ENCODE measurements at places on chromosomes 5 and 9.

DNA sequence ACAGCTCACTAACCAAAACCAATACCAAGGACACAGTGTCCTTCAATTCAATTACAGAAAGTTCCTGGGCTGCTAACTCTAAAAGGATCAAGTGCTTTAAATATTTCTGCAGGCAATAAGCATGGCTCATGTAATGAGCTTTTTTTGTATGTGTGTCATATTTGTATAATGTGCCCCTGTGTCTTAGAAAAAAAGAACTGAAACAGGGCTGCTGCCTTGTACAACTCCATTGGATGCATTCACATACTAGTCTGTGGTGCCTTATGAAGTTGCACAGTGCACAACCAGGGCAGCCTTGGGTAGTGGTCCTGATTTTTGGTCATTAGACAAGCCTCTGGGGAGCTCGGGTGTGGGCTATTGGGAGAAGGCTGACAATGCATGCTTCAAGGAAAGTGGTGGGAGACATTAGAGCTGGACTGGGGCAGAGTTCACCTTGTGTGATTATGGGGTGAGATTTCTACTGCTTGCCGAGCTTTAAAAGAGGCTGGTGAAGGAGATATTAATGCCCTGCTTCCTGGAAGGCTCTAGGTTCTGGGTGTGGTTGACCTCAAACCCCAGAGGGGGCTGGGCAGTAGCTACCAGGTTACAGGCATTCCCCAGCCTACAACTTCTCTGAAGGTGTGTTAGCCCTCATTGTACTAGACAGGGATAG, 3.6 kb upstream of the CPEB4 start:
- DNase-seq = peak; percentile 52

DNA sequence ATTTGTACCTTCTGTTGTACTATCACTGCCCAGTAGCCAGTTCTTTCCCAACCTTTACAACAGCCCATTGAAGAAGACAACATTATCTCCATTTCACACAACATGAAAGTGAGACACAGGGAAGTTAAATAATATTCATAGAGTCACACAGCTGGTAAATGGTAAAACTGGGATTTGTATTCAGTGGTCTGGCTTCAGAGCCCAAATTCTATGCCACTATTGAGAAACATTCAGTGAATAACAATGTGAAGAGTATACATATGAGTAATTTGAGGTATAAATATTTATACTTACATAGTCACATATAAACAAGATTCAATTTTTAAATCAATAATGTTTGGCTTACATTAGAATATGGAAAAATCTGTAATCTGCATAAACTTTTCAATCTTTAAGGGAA, 13.8 kb downstream of the SMIM15 start:
- DNase-seq = no peak

DNA sequence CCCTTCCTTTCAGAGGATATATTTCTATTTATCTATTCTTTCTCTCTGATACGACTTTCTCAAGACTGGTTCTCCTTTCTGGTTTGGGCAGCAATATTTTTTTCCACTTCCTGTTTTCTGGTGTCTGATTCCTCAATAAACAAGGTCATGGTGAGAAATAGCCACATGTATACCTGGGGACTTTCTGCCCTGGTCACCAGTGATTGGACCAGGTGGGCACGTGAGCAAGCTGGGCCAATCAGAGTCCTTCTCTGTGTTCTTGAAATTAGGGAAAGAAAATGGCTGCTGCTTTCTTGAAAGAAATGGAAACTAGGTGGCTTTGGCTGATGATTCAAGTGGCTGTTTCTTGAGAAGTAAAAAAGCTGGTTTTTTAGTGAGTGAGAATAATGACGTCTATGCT, 18.4 kb upstream of the GSN start:
- DNase-seq = no peak

- DNase-seq = no peak
These were observed 133.7 kb downstream of the NMUR2 start for GRCh38 chr5:152271420-152271819.

DNA sequence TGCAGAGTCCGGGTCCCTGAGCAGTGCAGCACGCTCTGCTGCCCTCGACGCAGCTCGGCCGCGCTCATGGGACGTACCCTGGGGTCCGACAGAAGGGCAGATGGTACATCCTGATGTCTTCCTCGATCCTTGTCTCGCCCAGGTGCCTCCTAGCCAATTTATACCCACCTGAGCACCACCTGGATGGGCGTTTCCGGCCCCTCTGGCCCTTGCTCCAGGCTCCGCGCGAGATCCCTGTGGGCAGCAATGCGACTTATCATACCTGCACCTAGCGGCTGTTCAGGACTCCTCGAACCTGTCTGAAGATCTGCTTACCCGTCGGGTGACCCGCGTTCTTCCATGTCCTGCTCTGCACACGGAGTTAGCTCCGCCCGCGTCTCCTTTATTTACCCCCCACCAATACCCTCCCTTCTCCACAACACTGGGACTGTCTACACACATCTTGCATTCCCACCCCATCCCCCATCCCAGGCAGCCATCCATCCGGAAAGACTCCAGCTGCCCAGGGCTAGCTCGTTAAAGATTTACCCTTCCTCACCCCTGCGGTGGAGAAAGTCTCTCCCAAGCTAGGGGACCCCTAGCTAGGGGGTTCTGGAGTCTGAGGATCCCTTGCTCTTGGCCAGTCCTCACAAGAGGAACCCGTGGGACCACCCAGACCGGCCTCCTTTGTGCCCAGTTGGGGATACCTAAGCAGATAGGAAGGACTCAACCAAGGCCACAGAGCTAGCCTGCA, at the start of gene KIF12:
Gene KIF12, minus strand, starts transcription at position 357 of the 733 bp plus-strand sequence. Its CDS starts 16 bp downstream, at position 341.
- no peak for DNase-seq

DNA sequence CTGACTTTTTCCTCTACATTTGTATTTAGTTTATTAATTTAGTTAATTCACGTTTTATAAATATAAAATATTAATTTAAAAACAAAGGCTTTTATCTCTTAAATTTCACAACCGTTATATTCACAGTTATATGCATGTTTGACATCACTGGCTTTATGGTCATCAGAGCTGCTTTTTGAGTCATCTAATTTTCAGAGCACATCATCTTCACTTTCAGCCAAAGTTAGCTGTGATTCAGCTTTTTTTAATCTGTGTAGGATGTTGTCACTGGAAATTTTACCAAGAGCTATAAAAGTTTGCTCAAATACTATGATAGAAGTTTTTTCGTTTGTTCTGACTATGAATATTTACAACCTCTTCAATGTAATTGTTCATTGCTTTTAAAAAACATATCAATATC, 12.4 kb downstream of the CDC37L1 start:
- DNase-seq = no peak

GRCh38 chr9:117656002-117656401, 48.2 kb upstream of the TLR4 start:
- DNase-seq = no peak

DNA sequence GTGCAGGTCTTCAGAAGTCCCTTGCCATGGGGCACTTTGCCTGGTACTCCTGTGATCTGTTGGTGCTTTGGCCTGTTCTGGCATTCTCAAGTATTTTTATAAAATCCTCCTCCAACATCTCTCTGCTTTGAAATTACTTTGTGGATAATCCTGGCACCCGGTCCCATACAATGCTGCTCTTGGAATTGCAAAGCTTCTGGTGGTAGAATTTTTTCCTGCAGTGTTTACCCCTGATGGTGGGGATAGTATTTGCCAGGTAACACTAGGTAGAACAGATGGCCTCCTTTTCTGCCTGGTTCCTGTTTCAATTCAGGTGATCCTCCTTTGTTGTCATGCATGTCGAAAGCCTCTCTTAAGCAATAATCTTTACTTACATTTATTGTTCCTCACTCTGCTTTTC, 109.8 kb upstream of the ATP10B start:
- DNase-seq = no peak

- no peak for DNase-seq
These were observed 49.5 kb upstream of the SPINK5 start for GRCh38 chr5:148014276-148014675.

DNA sequence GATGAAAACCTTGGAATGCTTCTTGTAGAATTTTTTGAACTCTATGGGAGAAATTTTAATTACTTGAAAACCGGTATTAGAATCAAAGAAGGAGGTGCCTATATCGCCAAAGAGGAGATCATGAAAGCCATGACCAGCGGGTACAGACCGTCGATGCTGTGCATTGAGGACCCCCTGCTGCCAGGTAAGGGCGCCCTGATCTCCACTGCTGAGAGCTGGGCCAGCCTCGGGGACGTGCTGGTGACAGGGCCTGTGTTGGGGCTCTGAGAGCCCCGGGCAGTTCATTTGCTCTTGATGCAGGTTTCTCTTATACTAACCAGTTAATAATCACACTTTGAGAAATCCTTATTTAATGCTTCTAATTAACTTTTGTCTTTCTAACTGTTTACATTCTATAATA, 33.0 kb downstream of the TENT4A start:
- DNase-seq = no peak

- DNase-seq = no peak
These were observed 56.1 kb downstream of the MEF2C start for GRCh38 chr5:88826646-88827585.

GRCh38 chr5:132104556-132104955, 31.0 kb downstream of the CSF2 start:
- DNase-seq = peak; percentile 74

DNA sequence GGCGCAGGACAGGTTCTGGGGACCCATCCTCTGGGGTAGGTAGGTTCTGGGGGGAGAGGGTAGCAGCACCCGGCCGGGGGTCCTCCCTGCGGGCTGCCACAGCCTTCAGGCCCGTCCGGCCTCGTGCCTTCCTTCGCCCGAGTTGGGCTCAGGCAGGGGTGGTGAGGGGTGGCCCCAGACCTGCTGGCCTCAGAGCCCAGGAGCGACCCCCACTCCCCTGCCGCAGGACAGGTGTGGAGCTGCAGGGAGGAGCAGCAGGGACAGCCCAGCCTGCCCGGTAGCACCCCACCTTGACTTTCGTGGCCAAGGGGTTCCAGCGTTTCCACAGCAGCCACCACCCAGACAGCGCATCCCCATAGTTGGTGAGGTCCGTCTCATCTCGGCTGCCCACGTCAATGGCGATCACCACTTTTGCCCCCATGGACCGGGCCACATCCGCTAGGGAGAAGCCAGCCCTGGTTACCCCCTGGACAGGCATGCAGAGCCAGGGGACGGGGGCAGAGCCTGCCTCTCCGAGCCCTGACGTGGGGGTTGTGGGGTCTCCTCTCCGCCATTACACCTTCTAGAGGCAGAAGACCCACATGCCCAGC, 3.4 kb upstream of the NSMF start:
- no peak for DNase-seq

DNA sequence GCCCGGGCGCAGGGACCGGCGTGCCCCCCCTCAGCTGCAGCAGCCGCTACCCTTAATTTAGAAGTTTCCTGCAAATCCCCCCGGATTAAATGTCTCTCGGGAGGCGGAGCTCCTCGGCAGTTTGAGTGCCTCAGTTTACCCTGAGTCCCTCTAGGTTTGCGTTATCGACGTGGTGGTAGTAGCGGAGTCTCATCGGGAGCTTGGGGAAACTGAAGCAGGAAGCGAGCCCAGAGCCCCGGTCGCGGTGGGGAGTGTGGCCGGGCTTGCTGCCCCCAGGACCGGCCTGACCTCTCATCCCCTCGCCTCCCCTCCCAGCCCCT, 529 bp upstream of the TPM2 start:
- DNase-seq = no peak

GRCh38 chr9:69494208-69494607, 169.2 kb downstream of the ENTREP1 start:
- DNase-seq = no peak

- DNase-seq = no peak
These were observed 9.1 kb upstream of the AK3 start for GRCh38 chr9:4750023-4750673.

DNA sequence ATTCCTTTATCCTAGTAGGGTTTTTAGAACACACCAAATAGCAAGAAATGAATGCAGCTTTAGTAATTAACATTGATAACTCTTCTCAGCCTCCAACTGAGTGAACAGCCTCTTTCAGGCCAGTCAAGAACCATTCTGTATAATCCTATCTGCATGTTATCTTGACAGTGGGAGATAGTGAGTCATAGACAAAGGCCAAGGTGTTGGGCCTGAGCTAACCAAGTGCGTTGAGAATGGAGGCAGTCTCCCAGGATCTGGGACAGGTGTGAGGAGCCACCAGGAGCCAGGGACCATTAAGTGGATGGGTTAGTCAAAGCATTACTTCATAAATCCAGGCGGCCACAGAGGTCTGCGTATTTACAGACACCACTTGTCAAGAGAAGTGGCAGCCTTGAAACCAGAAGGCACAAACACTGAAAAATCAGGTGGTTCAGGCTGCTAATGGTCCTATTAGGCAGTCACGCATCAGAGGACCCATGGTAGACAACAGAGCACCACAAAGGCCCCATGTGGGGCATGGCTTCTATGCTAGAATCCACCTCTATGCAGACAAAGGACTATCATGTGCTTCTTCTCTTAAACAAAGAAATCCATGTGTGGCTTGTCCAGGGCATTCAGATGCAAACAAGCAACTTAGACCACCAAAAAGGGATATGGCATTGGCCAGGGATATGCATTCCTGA, 409.7 kb upstream of the PIK3R1 start:
- no peak for DNase-seq

GRCh38 chr5:84239494-84239893, 145.2 kb downstream of the EDIL3 start:
- DNase-seq = no peak

- DNase-seq = no peak
These were observed 1352.0 kb upstream of the CDH9 start for GRCh38 chr5:28390341-28390740.

- no peak for DNase-seq
These were observed 39.1 kb upstream of the NOTCH1 start for GRCh38 chr9:136584934-136585333.
